ENCODE measurements at places on chromosomes 7 and 10.

DNA sequence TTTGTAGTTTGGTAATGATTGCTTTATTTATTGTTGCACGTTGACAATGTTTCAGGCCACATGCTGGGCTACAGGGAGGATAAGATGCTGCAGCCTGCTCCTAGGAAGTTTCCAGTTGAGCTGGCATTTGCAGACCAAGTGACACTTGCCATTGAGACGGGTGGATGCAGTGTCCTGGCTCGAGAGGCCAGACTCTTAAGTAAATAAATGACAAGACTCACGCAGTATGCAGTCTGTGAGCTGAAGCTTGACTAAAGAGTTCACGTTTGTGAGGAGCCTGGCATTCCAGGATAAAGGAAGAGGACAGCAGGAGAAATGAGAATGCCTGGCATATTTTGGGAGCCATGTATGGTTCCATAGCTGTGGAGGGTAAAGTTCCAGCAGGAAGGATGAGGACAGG, 105.8 kb downstream of the BAMBI start:
- DNase-seq, result no peak

- DNase-seq, result no peak
Observed at GRCh38 chr7:4281231-4281993, 400.7 kb upstream of the FOXK1 start.

GRCh38 chr7:140260352-140261104, 83.7 kb upstream of the KDM7A start:
- DNase-seq, result no peak

GRCh38 chr7:44149571-44150465, 8.7 kb upstream of the MYL7 start:
- DNase-seq, result no peak

DNA sequence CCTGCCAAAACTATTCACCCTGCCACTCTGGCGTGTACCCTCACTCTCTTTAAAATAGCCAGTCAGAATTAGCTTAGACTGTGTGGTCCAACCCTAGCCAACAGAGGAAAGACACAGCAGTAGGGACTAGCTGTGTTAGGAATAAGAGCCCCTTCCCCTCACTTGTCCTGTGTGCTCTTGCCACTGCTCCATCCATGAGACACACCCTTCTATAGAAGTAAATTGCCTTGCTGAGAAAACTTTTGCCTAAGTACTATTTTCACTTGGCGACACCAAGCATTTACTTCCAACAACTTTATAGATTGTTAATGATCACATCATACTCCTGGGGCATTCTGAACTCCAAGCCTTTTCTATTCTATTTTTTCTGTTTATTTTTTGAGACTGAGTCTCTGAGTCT, 170.2 kb upstream of the TRIM24 start:
- no peak for DNase-seq

- no peak for DNase-seq
Observed at GRCh38 chr7:94970085-94970576, 62.7 kb downstream of the PPP1R9A start.

DNA sequence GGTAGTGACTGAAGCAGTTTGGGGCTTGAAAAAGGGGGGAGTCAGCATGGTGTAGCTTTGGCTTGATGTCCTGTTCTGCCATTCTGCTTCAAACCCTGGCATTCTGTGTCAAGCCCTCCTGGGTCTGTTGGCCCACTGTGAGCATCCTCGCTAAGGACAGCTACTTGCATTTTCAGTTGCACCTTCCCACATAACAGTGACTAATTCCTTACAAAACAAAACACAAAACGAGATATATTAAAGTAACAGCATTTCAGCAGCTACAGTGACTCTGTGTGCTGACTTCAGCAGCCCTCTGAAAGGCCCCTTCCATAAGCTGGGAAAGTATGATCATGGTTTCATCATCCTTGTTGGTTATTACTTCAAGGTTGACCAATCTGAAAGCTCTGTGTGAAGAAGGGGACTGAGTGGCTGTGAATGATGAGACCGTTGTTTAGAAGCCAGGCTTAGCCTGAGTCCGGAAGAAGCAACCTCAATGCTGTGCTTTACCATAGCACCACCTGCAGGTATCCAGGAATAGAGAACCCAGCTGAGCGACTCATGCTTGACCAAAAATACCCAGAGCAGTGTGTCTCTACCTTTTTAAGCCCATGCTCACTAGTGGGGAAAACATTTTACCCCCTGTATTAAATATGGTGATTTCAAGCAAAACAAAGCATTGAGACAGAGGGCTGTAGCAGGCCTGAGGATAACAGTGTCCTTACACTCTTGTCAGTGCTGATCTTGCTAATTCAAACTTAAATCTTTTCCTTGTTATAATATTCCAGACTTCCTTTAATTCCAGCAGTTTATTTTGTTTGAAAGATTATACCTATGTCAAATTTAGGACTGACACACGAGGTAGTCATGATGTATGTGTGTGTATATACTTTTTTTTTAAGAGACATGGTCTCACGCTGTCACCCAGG, 42.6 kb upstream of the CC2D2B start:
- peak; percentile 81 for DNase-seq

DNA sequence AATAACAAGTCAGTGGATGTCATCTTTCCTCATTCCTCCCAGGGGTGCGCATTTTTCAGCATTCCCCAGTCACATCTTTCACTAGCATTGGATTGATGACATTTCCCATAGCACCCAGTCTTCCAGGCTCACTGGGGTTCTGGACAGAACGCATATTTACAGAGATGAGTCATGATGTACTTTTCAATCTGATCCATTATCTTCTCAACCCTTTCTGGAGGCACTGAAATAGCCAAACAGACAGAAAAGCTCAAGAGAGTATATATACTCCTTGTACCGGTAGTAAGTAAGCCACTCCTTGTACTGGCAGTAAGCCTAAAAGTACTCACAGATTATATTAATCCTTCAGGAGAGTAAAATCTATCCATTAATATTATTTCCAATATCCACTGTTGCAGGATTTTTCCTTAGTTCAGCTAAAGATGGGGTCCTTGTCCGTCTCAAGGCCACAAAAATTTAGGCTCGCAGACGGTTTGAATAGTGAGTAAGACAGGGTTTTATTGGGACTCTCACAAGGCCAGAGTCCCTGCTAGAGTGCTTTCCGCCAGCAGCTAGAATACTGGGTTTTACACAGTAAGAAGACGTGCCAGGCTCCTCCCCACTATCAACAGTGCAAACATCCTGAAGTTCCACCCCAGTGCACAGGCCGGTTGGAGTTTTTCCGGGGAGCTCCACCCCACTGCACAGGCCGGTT, 60.8 kb downstream of the MDH2 start:
- no peak for DNase-seq

- no peak for DNase-seq
Observed at GRCh38 chr7:105087981-105088380, 74.0 kb downstream of the KMT2E start.

DNA sequence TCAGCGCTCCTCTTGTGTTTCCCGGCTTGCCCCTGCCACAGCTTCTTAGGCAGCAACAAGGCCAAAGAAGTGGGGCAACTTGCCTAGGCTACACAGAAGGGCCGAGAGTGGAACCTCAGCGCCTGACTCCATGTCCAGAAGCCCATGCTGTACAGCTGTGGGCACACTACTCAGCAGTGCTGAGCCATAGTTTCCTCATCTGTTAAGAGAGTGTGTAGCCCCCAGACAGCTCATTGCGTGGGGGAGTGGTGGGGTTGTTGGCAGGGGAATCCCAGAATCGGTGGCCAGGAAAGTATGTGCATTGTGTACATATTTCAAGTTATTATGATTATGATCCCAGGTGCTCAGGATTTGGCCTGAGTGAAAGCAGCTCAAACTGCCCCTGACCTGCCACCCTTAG, 96.2 kb downstream of the CDH23 start:
- DNase-seq, result no peak

DNA sequence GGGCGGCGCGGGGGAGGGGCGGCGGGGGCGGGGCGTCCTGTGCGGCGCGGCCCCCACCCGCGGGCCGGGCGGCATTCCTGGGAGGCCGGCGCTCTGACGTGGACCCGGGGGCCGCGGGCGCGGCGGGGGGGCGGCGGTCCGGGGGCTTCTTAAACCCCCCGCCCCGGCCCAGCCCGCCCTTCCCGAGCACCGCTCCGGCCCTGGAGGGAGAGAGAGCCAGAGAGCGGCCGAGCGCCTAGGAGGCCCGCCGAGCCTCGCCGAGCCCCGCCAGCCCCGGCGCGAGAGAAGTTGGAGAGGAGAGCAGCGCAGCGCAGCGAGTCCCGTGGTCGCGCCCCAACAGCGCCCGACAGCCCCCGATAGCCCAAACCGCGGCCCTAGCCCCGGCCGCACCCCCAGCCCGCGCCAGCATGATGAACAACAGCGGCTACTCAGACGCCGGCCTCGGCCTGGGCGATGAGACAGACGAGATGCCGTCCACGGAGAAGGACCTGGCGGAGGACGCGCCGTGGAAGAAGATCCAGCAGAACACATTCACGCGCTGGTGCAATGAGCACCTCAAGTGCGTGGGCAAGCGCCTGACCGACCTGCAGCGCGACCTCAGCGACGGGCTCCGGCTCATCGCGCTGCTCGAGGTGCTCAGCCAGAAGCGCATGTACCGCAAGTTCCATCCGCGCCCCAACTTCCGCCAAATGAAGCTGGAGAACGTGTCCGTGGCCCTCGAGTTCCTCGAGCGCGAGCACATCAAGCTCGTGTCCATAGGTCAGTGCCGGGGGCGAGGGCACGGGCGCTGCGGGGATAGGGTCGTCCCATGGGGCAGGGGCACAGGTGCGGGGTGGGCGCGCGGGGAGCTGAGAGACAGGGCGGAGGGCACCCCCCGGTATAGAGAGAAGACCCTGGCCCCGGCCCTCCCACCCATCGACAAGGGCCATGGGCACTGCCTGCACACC, at the start of gene FLNC:
Gene FLNC (plus strand): TSS at position 176 of the 947 bp plus-strand sequence. CDS start 232 bp downstream, at position 408.
- peak; percentile 36 for DNase-seq

DNA sequence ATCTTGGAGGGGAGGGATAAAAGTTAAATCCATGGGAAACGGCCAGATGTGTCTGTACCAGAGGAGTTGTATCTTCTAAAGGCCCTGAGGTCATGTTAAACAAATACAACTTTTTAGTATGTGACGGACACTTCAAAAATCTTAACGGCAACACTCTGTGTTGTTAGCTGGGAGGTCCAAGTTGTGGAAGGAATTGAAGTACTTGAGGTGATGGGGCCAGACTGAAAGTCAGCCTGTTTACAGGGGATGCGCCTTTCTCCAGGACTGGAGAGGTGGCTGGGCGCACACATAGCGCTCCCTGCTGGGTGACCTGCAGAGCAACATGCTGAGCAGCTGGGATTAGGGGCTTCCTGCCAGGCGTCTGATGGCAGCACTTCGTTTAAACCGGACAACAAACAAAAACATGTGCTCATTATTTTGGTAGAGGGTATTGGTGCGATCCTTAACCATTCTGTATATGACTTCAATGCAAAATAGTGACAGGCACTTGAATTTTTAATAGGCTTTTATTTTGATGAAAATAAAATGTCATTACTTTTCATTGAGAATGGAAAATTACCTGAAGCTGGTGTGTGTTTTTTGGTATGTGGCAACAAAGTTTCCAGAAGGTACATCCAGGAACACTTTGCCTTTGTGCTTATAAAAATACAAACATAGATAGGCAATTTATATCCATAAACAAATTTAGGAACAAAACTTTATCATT, 198.2 kb downstream of the MLLT10 start:
- DNase-seq, result no peak

DNA sequence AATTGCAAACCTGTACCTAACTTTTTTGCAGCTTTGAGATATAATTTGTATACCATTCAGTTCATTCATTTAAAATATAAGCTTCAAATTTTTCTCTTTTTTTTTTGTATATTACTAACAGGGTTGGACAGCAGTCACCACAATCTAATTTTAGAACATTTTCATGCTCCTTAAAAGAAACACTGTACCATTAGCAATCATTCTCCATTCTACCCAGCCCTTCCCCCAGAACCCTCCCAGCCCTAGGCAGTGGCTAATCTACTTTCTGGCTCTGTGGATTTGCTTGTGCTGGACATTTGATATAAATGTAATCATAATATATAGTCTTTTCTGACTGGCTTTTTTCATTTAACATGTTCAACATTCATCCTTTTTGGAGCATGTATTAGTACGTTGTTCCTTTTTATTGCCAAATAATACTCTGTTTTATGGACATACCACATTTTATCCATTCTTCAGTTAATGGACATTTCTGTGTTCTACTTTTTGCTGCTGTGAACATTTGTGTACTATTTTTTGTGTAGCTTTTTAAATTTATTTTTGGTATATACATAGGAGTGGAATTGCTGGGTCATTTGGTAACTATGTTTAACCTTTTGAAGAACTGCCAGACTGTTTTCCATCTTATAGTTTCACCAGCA, 40.9 kb upstream of the ST7 start:
- DNase-seq, result no peak

DNA sequence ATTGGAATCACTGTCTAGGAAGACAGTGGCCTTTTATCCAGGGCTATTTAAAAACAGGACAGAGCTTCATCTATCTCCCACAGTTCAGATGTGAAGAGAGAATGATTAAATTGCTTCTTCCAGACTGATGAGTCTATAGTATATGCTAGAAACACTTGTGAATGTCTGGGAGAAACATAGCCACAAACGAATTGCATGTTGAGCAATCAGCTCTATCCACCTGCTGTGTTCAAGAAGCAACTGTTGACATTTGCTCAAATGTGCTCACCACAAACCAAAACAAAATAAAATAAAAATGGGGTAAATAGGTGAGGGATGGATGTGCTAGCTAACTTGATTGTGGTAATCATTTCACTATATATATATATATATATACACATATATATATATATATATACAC, 195.1 kb downstream of the HECW1 start:
- DNase-seq, result no peak

DNA sequence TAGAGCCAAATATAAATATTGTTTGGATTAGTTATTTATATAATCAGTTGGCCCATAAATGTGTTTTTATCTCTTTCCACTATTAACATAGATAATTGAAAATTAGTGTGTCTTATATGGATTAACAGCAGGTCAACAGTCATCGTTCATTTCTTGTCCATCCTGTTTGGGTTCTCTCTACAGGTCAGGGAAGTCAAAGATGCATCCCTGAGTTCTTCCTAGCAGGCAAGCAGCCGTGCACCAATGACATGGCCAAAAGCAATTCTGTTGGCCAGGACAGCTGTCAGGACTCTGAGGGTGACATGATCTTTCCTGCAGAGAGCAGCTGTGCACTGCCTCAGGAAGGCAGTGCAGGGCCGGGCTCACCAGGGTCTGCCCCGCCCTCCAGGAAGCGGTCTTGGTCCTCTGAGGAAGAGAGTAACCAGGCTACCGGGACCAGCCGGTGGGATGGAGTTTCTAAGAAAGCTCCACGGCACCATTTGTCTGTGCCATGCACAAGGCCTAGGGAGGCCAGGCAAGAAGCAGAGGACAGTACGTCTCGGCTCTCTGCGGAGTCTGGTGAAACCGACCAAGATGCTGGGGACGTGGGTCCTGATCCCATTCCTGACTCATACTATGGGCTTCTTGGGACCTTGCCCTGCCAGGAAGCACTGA, 15.9 kb downstream of the FBH1 start:
- DNase-seq, result no peak

GRCh38 chr7:100191775-100192174, 14.1 kb downstream of the STAG3 start:
- DNase-seq, result no peak

GRCh38 chr7:115499956-115500355, 530.6 kb downstream of the TFEC start:
- DNase-seq, result no peak

GRCh38 chr7:85567983-85568382, 381.1 kb upstream of the SEMA3D start:
- DNase-seq, result no peak

Data from CD4-positive, CD25-positive, alpha-beta regulatory T cell (primary cell).